ENCODE measurements at places on chromosomes 13 and 19.
A peak's percentile ranks its signal among the peaks of the same experiment; 100 is the strongest.

DNA sequence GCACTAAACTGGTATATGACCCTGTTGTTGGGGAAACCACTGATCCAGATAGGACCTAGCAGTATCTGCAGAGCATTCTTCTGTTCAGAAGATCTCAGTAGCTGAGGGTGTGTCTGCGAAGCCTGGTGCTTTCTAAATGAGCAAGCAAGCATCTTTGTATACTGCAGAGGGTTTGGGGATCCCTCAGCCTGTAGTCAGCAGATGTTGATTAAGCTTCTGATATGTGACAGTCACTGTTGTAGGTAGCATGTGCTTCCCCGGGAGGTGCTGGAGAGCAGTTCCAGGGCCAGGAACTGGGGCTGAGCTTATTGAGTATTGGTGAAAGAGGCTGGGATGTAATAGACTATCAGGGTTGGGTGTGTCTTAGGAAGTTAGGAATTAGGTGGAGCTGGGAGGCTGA, 1.5 kb downstream of the SCAF1 start:
- H3K27ac ChIP-seq = no peak overlapping the region
- H3K27me3 ChIP-seq = no peaks in the 10 kb centered on the region
- no peak overlapping the region for H3K4me3 ChIP-seq
- H3K4me1 ChIP-seq = peaks cover 51% of the 10 kb centered on the region
- peaks cover 30% of the 10 kb centered on the region for H3K36me3 ChIP-seq

GRCh38 chr13:73168953-73169401, 110.2 kb downstream of the KLF5 start:
- H3K27ac ChIP-seq = peak overlapping the region; percentile 85
- no peak overlapping the region for H3K4me3 ChIP-seq
- no peaks in the 10 kb centered on the region for H3K27me3 ChIP-seq
- H3K36me3 ChIP-seq = no peaks in the 10 kb centered on the region

DNA sequence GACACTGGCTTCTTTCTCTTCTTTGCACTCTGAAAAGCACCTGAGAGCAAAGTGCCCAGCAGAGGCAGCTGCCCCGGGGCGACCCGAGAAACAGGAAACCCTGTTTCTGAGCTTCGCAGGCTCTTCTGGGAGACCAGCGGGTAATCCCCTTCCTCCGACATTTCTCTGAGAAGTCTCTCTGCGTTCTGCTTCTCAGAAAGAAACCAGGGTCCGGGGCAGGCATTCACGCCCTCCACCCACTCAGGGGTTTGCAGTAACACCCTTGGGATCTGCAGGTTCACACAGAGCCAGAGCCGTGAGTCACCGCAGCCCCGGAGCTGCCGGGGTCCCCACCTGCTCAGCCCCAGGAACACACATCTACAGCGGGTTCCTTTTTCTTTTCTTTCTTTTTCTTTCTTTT, 86.0 kb downstream of the GADD45B start:
- H3K36me3 ChIP-seq = no peaks in the 10 kb centered on the region
- peaks cover 8% of the 10 kb centered on the region for H3K4me1 ChIP-seq
- H3K27ac ChIP-seq = no peak overlapping the region
- H3K27me3 ChIP-seq = no peaks in the 10 kb centered on the region
- peak overlapping the region; percentile 38 for H3K4me3 ChIP-seq

DNA sequence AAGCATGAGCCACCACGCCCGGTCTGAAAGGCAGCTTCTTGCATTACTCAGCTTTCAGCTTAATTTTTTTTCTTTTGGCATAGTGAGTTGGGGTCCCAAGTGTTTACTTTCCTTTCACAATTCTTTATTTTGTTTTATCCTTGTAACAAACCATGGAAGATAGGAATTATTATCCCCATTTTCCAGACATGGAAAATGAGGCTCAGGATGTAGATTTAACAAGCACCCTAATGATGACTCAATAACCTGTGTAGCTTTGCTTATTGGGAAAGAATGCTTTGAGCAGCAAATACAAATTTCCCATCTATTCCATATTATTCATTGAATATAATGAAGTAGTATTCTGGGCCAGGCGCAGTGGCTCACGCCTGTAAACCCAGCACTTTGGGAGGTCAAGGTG, 13.5 kb upstream of the COG3 start:
- H3K36me3 ChIP-seq = no peaks in the 10 kb centered on the region
- H3K27me3 ChIP-seq = no peaks in the 10 kb centered on the region
- no peak for DNase-seq
- H3K4me3 ChIP-seq = no peak overlapping the region
- no peaks in the 10 kb centered on the region for H3K4me1 ChIP-seq

DNA sequence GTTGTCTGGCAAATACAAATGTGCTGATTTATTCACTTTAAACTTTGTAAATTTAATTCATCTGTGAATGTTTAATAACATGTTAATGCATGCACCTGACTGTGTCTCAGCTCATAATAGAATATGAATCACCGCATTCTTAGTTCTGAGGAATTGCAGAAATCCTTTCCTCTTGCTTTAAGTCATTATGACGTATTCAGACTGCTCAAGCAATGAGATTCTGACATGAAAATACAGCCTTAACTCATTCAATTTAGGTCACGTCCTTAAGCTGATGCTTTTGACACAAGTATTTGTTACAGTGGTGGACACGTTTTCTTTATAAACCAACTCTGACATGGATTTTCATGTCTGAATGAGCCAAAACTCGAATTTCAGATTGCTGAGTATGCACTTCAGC, 541.0 kb upstream of the KLF12 start:
- no peak overlapping the region for H3K27ac ChIP-seq
- DNase-seq = no peak
- no peaks in the 10 kb centered on the region for H3K4me1 ChIP-seq
- H3K27me3 ChIP-seq = no peaks in the 10 kb centered on the region
- no peaks in the 10 kb centered on the region for H3K36me3 ChIP-seq

DNA sequence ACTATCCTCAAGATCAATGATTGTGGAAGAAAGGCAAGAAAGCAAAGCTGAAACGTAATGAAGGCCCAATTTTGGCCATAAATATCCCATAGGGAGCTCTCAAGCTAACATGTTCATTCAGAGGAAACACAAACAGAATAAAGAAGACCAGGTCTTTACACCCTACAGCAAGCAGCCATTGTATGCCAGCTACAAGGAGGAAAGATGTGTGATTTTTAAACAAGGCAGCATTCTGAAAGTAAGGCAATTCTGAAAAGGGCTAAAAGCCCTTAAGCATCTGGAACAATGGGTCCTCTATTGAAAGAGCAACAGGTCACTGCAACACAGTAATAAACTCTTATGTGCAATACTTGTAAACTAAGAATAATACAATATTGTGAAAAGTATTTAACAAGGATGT, 1002.4 kb downstream of the SLITRK1 start:
- no peak for DNase-seq
- no peaks in the 10 kb centered on the region for H3K27me3 ChIP-seq
- no peaks in the 10 kb centered on the region for H3K36me3 ChIP-seq
- no peaks in the 10 kb centered on the region for H3K4me1 ChIP-seq

GRCh38 chr13:45691251-45691650, 10.9 kb upstream of the CBY2 start:
- H3K27ac ChIP-seq = no peak overlapping the region
- no peaks in the 10 kb centered on the region for H3K27me3 ChIP-seq
- H3K36me3 ChIP-seq = no peaks in the 10 kb centered on the region
- H3K4me3 ChIP-seq = no peak overlapping the region

DNA sequence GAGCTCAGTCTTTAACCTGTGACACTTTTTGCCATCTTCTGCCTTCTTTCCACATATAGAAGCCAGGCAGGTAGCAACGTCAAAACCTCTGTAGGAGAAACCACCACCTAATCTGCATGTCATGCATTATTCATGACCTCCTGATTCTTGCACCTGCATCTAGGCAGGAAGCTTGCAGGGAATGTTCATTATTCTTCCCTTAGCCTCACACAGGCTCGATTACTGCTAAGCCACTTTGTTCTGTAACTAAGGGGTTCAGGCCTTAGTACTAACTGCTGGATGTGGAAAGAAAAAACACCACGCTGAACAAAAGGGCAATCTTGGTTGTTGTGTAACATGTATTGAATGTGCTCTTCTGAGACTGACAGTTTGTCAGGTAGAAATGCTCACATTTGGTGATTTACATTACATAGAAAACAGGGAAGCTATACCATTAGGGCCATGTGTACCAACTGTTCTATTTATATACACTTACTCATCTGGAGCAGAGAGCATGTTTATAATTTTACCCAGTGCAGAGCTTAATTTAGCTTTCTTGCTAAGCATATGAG, 366.9 kb downstream of the KLF12 start:
- no peaks in the 10 kb centered on the region for H3K36me3 ChIP-seq
- no peaks in the 10 kb centered on the region for H3K27me3 ChIP-seq
- H3K27ac ChIP-seq = no peak overlapping the region

- H3K27ac ChIP-seq = no peak overlapping the region
- H3K36me3 ChIP-seq = peaks cover 12% of the 10 kb centered on the region
- H3K4me3 ChIP-seq = no peak overlapping the region
These were observed 3.6 kb downstream of the TMEM161A start for GRCh38 chr19:19134687-19135158.

- no peak overlapping the region for H3K27ac ChIP-seq
- H3K36me3 ChIP-seq = no peaks in the 10 kb centered on the region
- no peaks in the 10 kb centered on the region for H3K27me3 ChIP-seq
- peaks cover 29% of the 10 kb centered on the region for H3K4me1 ChIP-seq
- H3K4me3 ChIP-seq = peak overlapping the region; percentile 53
These were observed 8.8 kb downstream of the RINL start for GRCh38 chr19:38869160-38869835.

DNA sequence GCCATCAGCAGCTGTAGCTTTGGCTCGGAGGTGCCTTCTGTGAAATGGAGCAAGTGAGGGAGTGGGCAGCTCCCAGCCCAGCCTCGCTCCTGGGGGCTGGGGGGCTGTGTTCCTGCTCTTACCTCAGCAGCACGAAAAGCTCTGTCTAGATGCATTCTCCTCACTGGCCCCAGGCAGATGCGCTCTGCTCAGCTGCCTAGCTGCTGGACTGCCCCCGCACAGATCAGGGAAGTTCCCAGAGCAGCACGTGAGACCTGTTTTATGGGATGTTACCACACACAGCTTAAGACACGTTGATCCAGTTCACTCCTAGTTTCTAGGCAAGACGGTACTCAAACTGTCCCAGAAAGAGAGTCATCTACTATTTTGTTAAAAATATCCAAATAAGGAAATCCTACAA, 13.6 kb downstream of the LCP1 start:
- H3K4me1 ChIP-seq = peaks cover 24% of the 10 kb centered on the region
- H3K36me3 ChIP-seq = no peaks in the 10 kb centered on the region
- peak overlapping the region; percentile 17 for H3K4me3 ChIP-seq
- H3K27ac ChIP-seq = no peak overlapping the region

DNA sequence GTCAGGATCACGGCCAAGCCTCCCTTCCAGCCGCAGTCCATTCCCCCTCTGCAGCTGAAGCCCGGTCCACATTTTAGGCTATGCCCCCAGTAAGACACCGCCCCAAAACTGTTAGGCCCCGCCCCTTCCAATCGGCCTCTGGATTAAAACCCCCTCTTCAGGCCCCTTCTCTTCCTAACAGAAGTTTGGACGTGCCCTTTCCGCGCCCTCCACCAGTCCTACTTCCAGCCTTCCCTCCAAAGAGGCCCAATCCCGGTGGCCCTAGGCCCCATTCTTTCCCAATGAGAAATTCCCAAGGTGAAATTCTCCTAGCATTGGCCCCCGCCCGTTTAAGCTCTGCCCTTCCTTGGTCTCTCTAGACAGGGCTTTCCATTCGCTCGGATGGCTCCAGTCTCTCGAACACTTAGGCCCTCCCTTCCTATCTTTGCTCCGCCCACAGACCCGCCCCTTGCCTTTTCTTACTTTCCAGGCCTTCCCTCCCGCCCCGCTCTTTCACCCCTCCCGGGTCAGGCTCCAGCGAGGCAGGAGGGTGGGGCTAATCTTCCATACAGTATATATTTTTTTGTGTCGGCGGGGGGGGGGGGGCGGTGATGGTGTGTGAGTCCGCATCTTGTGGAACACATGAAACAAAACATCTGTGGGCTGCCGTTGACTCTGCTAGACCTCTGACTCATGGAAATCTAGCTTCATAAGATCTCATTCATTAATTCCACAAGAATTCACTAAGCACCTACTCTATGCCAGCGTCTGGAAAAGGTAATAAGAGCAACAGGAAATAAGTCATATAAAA, 13.6 kb downstream of the LTBP4 start:
- H3K36me3 ChIP-seq = peaks cover 12% of the 10 kb centered on the region
- H3K4me1 ChIP-seq = peaks cover 64% of the 10 kb centered on the region
- peak overlapping the region; percentile 61 for H3K4me3 ChIP-seq
- peak overlapping the region; percentile 85 for H3K27ac ChIP-seq

GRCh38 chr13:35594096-35594495, 117.6 kb upstream of the MAB21L1 start:
- no peak overlapping the region for H3K27ac ChIP-seq
- H3K4me3 ChIP-seq = no peak overlapping the region
- no peaks in the 10 kb centered on the region for H3K27me3 ChIP-seq
- no peak for DNase-seq

DNA sequence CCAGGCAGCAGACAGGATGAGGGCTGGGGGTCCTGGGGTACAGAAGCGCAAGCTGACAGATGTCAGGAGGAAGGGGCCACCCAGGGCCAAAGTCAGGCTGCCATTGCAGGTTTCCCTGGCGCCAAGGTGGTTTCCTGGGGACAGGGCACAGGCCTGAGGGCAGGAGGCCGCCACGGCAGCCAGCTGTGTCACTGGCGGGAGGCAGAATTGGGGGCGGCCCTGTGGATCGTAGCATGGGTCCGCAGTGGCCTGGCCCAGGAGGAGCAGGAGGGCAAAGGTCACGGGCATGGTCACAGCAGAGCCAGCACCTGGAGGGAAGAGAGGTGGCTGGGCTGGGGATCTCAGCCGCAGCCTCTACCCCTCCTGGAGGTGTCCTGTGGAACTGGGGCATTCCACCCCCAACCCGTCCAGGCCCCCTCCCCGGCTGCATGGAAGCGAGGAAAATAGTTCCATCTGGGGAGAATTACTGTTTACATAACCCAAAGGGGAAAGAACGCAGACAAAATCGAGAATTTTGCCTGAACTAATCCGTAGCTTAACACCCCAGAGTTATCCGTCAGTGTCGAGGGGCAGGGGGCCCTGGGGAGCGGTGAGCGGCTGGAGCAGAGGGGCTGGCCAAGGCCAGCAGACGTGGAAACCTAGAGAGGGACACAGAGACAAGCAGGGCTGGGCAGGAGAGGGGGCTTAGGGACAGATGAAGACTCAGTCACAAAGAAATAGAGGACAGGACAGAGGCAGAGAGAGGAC, 1.9 kb downstream of the NTN5 start:
- H3K4me3 ChIP-seq = no peak overlapping the region
- no peaks in the 10 kb centered on the region for H3K36me3 ChIP-seq
- no peak for DNase-seq
- H3K27ac ChIP-seq = no peak overlapping the region
- H3K4me1 ChIP-seq = peaks cover 10% of the 10 kb centered on the region
